Osteocyte (in vitro differentiated cells): ENCODE measurements at places on chromosomes 6 and 20. TPM values are rescaled to one million over a fixed set of nuclear protein-coding genes. Genes with fewer than 3 reads are reported as not detected.
A peak's percentile ranks its signal among the peaks of the same experiment; 100 is the strongest.

DNA sequence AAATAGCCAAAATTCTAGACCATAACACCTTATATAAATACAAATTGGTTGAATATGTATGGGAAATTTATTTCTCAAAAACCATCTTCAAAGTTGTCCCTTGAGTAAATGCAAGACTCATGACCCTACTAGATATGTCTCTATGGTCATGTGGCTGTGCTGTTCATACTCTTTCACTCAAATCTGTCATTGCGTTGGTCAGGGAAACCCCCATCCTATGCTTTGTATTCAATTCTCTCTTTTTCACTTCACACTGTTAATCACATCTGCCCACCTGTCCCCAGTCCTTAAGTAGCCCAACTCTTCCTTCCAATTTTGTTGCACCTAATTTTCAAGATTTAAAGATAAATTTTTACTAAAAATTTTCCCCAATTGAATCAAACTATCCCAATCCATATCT, 51.0 kb downstream of the RPS12 start:
- no peak for DNase-seq
- no peaks in the 10 kb centered on the region for H3K27me3 ChIP-seq
- no peak overlapping the region for H3K27ac ChIP-seq
- H3K4me1 ChIP-seq, result no peaks in the 10 kb centered on the region
- no peak overlapping the region for H3K4me3 ChIP-seq

DNA sequence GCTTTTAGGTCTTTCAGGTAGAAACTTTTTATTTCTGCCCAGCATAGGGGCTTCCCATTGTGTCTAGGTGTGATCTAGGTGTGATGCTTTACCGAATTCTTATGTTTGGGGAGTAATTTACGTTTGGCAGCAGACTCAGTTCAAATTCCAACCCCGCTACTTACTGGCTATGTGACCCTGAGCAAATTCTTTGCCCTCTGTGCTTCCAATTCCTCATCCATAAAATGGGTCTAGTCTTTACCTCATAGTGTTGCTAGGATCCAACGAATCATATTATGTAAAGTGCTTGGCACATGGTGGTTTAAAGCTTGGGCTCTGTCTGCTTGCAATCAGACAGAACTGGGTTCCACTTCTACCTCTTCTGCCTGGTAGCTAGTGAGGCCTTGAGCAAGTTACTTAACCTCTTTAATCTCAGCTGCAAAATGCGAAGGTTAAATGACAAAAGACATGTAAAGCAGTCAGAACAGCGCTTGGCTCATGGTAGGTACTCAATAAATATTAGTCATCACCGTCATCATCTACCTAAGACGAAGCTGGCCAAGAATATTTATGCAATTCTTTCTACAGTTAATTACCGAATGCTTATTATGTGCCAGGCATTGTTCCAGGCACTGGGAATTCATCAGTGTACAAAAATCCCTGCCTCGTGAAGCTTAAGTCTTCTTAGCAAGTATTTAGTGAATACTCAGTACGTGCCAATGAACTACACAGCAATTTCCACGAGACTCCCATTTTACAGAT, 1.0 kb downstream of the NSFL1C start:
- no peak for DNase-seq
- peaks cover 13% of the 10 kb centered on the region for H3K36me3 ChIP-seq
- H3K27me3 ChIP-seq, result no peaks in the 10 kb centered on the region
- peak overlapping the region; percentile 69 for H3K27ac ChIP-seq
- peak overlapping the region; percentile 79 for H3K4me3 ChIP-seq

GRCh38 chr6:13877051-13877450, 47.7 kb upstream of the RNF182 start:
- no peaks in the 10 kb centered on the region for H3K27me3 ChIP-seq
- no peak overlapping the region for H3K4me3 ChIP-seq
- DNase-seq, result no peak
- H3K36me3 ChIP-seq, result no peaks in the 10 kb centered on the region
- H3K4me1 ChIP-seq, result peaks cover 15% of the 10 kb centered on the region
- H3K27ac ChIP-seq, result no peak overlapping the region

DNA sequence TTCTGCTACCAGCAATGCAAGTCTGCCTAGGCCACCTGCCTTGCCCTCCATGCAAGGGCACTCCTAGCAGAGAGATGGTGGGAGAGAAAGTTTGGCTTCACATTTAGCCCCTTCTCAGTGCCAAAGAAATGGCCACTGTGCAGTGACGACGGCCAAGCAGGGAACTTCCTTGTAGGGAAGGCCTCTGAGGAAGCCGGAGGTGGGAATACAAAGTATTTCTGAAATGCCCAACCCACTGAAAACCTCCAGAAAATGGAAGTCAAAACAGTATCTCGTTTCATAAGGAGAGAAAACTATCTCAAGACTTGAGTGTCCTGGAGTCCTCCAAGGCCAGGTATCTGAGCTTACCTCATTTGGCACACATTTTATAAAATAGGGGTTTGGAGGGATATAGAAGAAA, 42.7 kb downstream of the JAG1 start:
- H3K27me3 ChIP-seq, result no peaks in the 10 kb centered on the region
- H3K27ac ChIP-seq, result peak overlapping the region; percentile 94
- H3K36me3 ChIP-seq, result no peaks in the 10 kb centered on the region
- H3K4me3 ChIP-seq, result no peak overlapping the region

- no peaks in the 10 kb centered on the region for H3K27me3 ChIP-seq
- H3K36me3 ChIP-seq, result peaks cover 1% of the 10 kb centered on the region
- no peak for DNase-seq
- H3K4me3 ChIP-seq, result no peak overlapping the region
- H3K4me1 ChIP-seq, result peaks cover 4% of the 10 kb centered on the region
Observed at GRCh38 chr6:21200134-21200870, 393.2 kb upstream of the SOX4 start.

GRCh38 chr6:133899556-133899955, 10.6 kb downstream of the TCF21 start:
- no peak overlapping the region for H3K4me3 ChIP-seq
- H3K4me1 ChIP-seq, result peaks cover 8% of the 10 kb centered on the region
- H3K36me3 ChIP-seq, result no peaks in the 10 kb centered on the region
- no peak for DNase-seq

GRCh38 chr20:62887860-62888239, 26.2 kb upstream of the TCFL5 start:
- H3K4me3 ChIP-seq, result no peak overlapping the region
- DNase-seq, result no peak
- H3K27me3 ChIP-seq, result no peaks in the 10 kb centered on the region
- H3K36me3 ChIP-seq, result peaks cover 35% of the 10 kb centered on the region
- H3K27ac ChIP-seq, result peak overlapping the region; percentile 83

ABHD16B gene
- not detected in 2 replicates for total RNA-seq

GRCh38 chr20:18845017-18845416, 31.4 kb downstream of the SCP2D1 start:
- no peaks in the 10 kb centered on the region for H3K36me3 ChIP-seq
- no peak overlapping the region for H3K27ac ChIP-seq
- peak; percentile 44 for DNase-seq
- no peaks in the 10 kb centered on the region for H3K4me1 ChIP-seq
- no peaks in the 10 kb centered on the region for H3K27me3 ChIP-seq

- H3K4me1 ChIP-seq, result no peaks in the 10 kb centered on the region
- no peak overlapping the region for H3K27ac ChIP-seq
Observed at GRCh38 chr6:120875900-120876299, 458.4 kb downstream of the TBC1D32 start.

DNA sequence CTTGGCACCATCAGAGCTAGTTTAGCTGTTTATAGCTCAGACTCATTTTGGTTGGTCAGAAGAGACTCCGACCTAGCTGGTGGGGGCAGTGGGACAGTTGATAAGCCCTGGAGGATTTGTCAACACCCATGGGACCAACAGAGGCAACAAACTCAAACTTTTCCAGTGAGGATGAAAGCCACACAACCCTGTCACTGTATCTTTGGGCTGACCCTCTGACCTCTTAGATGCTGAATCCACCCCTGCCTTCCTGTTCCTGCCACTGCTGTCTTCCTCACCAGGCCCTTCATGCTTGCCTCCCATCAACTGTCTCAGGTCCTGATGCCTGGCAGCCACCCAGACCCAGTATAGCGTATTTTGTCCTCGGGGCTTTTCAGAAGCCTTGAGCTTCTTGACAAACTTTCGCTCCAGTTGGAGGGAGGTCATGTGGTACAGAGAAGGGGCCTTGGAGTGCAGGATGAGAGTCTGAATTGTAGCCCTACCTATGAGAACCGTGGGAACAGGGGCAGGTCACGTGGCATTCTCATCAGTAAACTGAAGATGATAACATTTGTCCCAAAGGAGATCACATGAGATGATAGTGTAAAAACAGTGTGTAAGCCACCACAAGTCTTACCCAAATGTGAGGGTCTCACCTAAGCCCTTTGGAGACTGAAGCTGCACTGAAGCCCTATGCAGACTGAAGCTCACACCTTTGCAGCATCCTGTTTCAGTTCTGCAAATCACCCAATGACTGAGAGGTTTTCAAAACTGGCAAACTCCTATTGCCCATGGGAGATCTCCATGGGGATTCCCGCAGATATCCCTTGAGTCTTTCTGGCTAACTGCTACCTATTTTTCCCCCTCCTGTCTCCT, 72.0 kb upstream of the F13A1 start:
- H3K27me3 ChIP-seq, result peaks cover 20% of the 10 kb centered on the region
- no peaks in the 10 kb centered on the region for H3K4me1 ChIP-seq
- DNase-seq, result no peak
- H3K4me3 ChIP-seq, result no peak overlapping the region

GRCh38 chr6:46039646-46040045, 24.0 kb upstream of the CLIC5 start:
- H3K27me3 ChIP-seq, result peaks cover 16% of the 10 kb centered on the region
- H3K4me3 ChIP-seq, result no peak overlapping the region
- peaks cover 7% of the 10 kb centered on the region for H3K4me1 ChIP-seq
- no peaks in the 10 kb centered on the region for H3K36me3 ChIP-seq
- no peak for DNase-seq
- H3K27ac ChIP-seq, result no peak overlapping the region

- peaks cover 34% of the 10 kb centered on the region for H3K27me3 ChIP-seq
- H3K4me3 ChIP-seq, result no peak overlapping the region
- H3K36me3 ChIP-seq, result no peaks in the 10 kb centered on the region
- DNase-seq, result no peak
- peaks cover 2% of the 10 kb centered on the region for H3K4me1 ChIP-seq
- H3K27ac ChIP-seq, result no peak overlapping the region
Observed at GRCh38 chr6:52155791-52156576, 30.2 kb upstream of the IL17A start.

PPP1R3G gene
- total RNA-seq, result 0.29 and 0.40 TPM in 2 replicates

FNDC11 gene
- total RNA-seq, result 0.13 and 0.34 TPM in 2 replicates

GRCh38 chr20:50895111-50895830, 36.0 kb downstream of the ADNP start:
- DNase-seq, result no peak
- no peaks in the 10 kb centered on the region for H3K27me3 ChIP-seq
- H3K4me1 ChIP-seq, result no peaks in the 10 kb centered on the region

DNA sequence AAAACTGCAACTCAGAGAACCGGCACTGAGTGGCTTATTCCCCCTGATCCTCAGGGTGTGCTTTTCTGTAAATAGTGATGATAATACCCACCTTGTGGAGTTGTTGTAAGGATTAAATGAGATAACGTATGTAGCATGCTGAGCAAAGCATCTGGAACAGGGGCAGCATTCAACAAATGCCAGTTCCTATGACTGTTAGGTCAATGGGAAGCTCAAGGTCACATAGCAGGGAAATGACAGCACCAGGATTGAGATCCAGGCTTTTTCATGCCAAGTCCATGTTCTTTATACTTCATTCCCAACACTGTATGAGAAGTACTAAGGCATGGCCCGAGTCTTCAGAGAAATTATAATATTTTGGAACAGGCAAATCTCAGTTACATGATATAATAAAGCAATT, 5.1 kb downstream of the RCAN2 start:
- H3K4me3 ChIP-seq, result no peak overlapping the region
- peaks cover 2% of the 10 kb centered on the region for H3K27me3 ChIP-seq
- H3K36me3 ChIP-seq, result peaks cover 22% of the 10 kb centered on the region
- DNase-seq, result no peak
- peaks cover 45% of the 10 kb centered on the region for H3K4me1 ChIP-seq

MYBL2 gene
- total RNA-seq, result 14.7 and 16.1 TPM in 2 replicates

- H3K27me3 ChIP-seq, result no peaks in the 10 kb centered on the region
- H3K36me3 ChIP-seq, result no peaks in the 10 kb centered on the region
- DNase-seq, result no peak
- no peaks in the 10 kb centered on the region for H3K4me1 ChIP-seq
Observed at GRCh38 chr20:52895235-52895634, 76.9 kb upstream of the TSHZ2 start.

PNPLA1 gene
- total RNA-seq, result not detected in 2 replicates

DNA sequence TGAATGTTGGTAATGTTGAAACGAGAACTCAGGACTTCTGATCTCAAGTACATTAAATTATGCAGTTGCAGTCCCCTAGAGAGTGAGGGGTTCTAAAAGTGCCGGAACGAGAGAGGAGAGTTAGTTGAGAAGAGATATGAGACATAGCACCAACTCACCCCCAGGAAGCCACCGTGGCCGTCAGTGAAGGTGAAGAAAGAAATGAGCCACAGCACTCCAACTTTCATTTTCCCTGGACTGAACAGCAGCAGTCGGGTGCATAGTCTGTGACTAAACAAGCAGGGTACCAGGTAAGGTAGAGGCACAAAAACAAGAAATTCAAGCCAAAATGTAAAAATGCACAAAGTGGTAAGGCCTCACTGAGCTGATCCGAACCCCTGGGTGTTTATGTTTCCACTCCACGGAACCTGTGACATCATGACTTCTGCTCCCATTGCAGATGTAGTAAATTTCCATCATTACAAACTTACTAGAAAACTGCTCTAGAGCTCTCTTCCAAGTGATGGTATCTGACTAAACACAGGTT, 13.2 kb downstream of the ADGRF1 start:
- H3K4me3 ChIP-seq, result no peak overlapping the region
- no peak overlapping the region for H3K27ac ChIP-seq
- H3K36me3 ChIP-seq, result no peaks in the 10 kb centered on the region
- DNase-seq, result peak; percentile 27
- no peaks in the 10 kb centered on the region for H3K4me1 ChIP-seq
- H3K27me3 ChIP-seq, result peaks cover 37% of the 10 kb centered on the region

DNA sequence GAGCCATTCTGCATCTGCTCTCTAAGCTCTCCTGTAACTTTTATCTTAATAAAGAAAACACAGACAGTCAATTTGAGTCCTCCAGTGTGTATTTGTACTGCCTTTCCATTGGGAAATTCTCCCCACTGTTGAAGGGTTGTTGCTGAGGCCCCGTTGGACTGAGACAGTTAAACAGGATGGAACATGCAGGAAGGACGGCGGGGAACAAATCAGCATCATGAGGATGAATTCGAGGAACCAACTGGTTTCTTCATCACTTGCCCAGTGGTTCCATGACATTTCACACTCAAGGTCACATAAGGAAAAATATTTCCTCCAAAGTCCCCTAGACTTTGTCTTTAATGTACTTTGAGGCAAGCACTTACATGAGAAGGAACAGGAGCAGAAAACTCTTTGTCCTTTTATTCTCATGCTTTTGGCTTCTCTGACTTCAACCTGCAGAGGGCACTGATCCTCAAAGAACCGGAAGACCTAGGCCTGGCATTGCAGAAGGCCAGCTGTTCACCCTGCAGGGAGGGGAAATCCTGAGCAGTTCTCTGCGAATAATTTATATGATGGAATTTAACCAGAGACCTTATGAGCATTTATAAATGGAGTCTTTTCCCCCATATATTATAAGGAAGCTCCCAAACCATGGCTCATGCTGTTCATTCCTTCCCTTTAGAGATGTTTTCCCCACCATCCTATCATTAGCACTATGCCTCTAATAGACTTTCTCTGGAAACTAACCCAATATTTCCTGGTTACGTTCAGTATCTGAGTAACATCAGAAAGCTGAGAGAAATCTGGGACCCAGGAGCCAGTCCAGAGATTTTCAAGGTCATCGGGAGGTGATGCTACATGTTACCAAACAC, 55.2 kb upstream of the ADGRF1 start:
- H3K36me3 ChIP-seq, result no peaks in the 10 kb centered on the region
- peaks cover 3% of the 10 kb centered on the region for H3K4me1 ChIP-seq
- DNase-seq, result no peak
- H3K27me3 ChIP-seq, result no peaks in the 10 kb centered on the region
